ENCODE measurements at places on chromosomes 12 and 14. TPM values are rescaled to one million over a fixed set of nuclear protein-coding genes. Genes with fewer than 3 reads are reported as not detected.

Gene ETFBKMT
- total RNA-seq = 2.2 TPM

Gene C12orf50
- total RNA-seq = 0.33 TPM

Gene THAP2
- 8.3 TPM for total RNA-seq

Gene TIMM9
- 44.0 TPM for total RNA-seq

Gene RECQL
- 28.0 TPM for total RNA-seq

Gene UBC
- 1,247 TPM for total RNA-seq

Gene RAPGEF3
- total RNA-seq = 8.2 TPM

Gene DPF3
- 9.6 TPM for total RNA-seq

Gene SLC6A13
- total RNA-seq = 3.5 TPM

Gene BCL2L14
- 5.5 TPM for total RNA-seq

Gene BRAP
- 24.0 TPM for total RNA-seq

Gene TSPAN8
- total RNA-seq = 289 TPM

Gene CLECL1
- not detected for total RNA-seq

Gene NAV3
- total RNA-seq = 4.1 TPM

Gene CLEC7A
- 1.4 TPM for total RNA-seq

Gene ART4
- not detected for total RNA-seq

Gene SUOX
- total RNA-seq = 31.1 TPM

Gene CCDC177
- not detected for total RNA-seq

Gene GUCY2C
- total RNA-seq = not detected

Gene PLEKHG7
- 2.5 TPM for total RNA-seq

Gene EP400
- total RNA-seq = 84.4 TPM

Gene PAPLN
- 0.59 TPM for total RNA-seq

Measured in Calu3 (cell line).